Stimulated activated CD8-positive, alpha-beta memory T cell treated with anti-CD3 and anti-CD28 coated beads, Interleukin-2, amount 100 ng/mL, for 1 hour (primary cell): ENCODE measurements at places on chromosomes 12 and 14.

DNA sequence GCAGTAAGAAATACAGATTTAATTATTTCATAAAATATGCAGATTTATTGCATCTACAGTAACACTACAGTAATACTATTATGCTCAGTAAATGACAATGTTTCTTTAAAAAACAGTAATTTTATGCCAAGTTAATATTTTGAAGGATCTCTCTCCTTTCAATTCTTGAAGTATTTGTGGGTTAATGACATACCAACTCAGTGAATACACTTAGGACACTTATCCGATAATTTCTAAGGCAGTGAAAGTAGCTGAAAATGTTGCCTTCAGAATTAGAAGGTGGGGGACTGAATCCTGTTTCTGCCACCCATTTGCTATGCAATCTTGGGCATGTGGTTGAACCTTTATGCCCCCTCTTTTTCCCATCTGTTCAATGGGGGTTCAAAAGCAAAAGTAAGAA is 24.8 kb upstream of the IFNG-AS1 start:
- DNase-seq, result no peak

DNA sequence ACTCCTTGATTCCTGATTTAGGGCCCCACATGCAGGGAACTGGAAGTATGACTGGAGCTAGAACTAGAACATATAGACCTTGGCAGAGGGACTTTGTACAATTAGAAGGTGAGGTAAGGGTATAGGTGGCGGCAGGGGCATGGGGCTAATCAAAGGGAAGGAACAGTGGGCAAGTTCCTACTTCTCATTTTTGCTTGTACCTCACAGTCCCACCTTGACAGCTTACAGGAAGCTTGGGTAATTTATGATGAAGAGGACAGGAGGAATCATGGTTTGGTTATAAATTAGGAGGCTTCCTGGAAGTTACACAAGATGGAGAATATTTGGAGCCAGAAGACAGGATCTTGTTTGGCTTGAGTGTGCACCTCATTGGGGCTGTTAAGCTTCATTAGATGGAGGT is 33.4 kb downstream of the SUSD6 start:
- DNase-seq, result no peak

GRCh38 chr12:12470751-12471306 is 91.8 kb downstream of the DUSP16 start:
- no peak for DNase-seq

GRCh38 chr12:109169686-109170085 is 53.3 kb downstream of the ACACB start:
- no peak for DNase-seq

GRCh38 chr12:107998863-107999262 is 130.2 kb upstream of the WSCD2 start:
- no peak for DNase-seq

DNA sequence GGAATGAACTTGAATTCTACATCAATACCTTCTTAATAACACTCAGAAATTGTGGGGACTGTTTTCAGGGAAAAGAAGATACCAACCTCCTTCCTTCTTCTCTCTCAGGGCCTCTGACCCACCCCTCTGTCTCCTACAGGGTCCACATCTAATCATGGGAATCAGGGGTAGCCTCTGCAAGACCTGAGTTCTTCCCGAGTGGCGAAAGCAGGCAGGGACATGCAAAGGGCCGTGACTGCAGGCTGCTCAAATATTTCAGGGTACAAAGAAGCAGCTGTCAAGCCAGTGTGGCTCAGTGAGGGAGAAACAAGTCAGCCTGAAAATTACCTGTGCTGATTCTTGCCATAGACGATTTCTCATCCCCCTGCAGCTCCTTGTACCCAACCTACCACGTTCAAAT is 123.1 kb upstream of the PARP11 start:
- no peak for DNase-seq

GRCh38 chr14:105436891-105437722 is 17.5 kb downstream of the MTA1 start:
- no peak for DNase-seq

GRCh38 chr12:69623970-69624369 is 13.3 kb upstream of the LRRC10 start:
- no peak for DNase-seq

DNA sequence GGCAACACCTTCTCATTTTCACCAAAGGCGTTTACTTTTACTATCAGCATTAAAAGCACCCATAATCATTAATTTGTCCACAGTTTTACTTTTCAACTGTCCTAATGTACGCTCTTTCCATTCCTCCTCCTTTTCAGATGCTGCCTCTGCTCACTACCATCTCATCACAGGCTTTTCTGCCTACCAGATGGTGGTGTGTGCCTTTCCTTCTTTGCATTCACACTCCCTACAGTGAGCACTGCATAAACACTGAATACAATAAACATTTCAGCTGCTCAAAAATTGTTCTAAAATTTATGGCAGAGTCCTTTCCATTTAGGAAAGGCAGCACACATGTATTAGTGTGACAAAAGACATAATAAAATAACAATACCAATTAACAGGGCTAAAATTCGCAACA is 435.7 kb downstream of the GXYLT1 start:
- DNase-seq, result no peak
